ENCODE measurements at places on chromosomes 5 and 9.

DNA sequence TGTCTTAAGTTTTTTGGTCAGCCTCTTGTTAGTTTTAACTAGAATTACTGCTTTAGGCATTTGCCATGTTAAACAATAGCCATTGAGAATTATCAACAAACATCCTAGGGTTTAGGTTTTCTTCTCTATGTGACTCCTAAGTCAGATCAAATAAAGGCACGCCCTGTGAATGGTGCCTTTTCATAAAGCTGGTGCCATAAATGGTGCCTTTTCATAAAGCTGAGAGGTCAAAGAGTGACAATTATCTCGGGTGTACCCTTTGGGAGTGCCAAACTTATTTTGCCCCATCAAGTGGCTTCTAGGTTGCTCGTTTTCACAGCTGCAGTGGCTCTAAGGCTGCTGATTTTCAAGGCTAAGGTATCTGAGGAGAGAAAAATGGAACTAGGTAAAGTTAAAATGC lies 391.6 kb downstream of the DMRTA1 start:
- H3K27ac ChIP-seq = no peak overlapping the region
- no peak for DNase-seq
- no peaks in the 10 kb centered on the region for H3K27me3 ChIP-seq
- H3K4me3 ChIP-seq = no peak overlapping the region
- H3K36me3 ChIP-seq = no peaks in the 10 kb centered on the region
- no peaks in the 10 kb centered on the region for H3K4me1 ChIP-seq

DNA sequence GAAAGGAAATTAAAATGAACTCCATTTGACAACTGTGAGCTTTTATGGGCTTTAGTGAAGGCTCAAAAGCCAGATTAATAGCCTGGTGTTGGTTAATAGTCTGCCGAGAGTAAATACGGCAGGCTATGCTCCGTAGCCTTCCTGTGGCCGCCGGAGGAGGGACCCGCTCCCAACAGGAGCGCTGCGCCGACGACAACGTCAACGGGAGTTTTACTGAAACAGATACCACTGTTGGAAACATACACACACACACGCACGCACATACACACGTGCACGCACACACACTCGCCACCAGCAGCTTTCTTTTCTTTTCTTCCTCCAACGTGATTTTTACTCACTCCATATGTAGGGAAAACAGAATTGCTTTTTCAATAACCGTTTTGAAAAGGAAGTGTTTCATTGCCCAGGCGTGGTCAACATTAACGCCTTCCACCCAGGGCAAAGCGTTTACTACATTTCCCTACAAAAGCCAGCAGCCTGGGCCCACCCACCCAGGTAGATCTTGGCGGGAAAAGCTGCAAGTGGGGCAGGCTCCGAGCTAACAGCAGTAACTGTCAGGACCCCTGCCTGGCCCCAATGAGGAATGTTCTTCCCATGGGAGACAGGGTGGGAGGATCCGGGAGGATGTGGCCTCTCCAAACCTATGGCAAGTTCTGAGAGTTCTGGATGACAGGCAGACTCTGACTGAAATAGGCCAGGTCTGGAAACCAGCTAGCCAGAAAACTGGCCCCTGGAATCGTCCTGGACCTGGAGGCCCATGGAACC lies 72.3 kb downstream of the PAX5 start:
- H3K4me3 ChIP-seq = no peak overlapping the region
- peaks cover 15% of the 10 kb centered on the region for H3K27me3 ChIP-seq
- no peaks in the 10 kb centered on the region for H3K4me1 ChIP-seq

DNA sequence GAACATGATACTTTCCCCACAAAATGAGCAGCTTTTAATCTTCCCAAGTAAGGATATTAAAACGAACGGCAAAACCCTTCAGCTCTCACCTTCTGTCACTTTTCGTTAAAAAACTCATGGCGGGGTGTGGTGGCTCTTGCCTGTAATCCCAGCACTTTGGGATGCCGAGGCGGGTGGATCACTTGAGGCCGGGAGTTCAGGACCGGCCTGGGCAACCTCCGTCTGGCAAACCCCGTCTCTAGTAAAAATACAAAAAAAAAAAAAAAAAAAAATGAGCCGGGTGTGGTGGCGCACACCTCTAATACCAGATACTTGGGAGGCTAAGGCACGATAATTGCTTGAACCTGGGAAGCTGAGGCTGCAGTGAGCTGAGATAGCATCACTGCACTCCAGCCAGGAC lies 902 bp downstream of the TMED9 start:
- H3K36me3 ChIP-seq = peaks cover 36% of the 10 kb centered on the region
- H3K4me3 ChIP-seq = peak overlapping the region; percentile 90
- peaks cover 14% of the 10 kb centered on the region for H3K4me1 ChIP-seq

DNA sequence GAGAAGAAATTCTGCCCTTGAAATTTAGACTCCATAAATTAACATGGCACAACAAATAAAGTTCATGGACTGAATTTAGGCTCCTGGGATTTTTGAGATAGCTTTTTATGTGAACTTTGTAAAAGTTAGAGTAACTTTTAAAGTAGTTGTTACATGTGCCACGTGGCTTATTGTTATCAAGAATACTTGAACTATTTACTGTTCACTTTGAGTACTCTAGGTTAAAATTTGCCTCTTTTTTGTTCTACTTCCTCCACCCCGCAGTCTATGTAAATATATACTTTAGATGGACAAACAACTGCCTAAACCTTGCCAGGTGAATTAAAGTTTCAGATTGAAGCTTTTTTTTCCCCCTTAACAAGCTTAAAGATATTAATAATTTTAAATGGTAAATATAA lies 457.9 kb downstream of the RAB3C start:
- no peak for DNase-seq
- H3K36me3 ChIP-seq = no peaks in the 10 kb centered on the region
- no peak overlapping the region for H3K27ac ChIP-seq
- H3K27me3 ChIP-seq = no peaks in the 10 kb centered on the region

Data from PC-3 (cell line).